Fibroblast of lung (primary cell): ENCODE measurements at places on chromosomes 4 and X.

- DNase-seq, result peak; percentile 76
Measured at GRCh38 chrX:54181202-54181953, 1.7 kb downstream of the FAM120C start.

DNA sequence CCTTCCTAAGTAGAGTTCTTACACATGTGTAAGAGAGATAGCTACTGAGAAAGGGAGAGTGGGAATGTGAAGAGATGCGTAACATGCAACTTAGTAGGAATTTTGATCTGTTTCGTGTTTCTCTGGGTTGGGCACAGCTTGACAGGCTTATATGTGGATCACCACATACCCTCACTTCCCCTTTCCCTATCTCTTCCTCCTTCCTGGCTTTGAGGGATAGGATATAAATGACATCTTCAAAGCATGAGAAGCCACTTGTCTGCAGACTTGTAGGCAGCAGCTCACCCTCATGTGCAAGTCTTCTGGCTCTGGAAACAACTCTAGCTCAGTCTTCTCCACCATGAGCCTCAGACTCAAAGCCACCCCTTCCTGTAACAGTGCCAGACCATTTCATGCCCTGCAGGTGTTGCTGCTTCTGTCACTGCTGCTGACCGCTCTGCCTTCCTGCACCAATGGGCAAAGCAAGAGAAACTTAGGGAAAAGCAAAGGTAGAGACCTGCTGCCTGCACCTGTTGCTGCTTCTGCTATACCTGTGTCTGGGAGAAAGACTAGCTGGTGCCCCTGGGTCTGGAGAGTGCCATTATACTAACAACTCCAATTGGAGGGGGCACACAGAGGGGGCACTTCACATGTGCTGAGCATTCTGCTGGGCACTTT is 5.4 kb upstream of the PF4V1 start:
- DNase-seq, result no peak

GRCh38 chr4:140084385-140084784 is 69.6 kb downstream of the MAML3 start:
- DNase-seq, result no peak

- no peak for DNase-seq
Measured at GRCh38 chrX:38636949-38637819, 75.8 kb downstream of the TSPAN7 start.

DNA sequence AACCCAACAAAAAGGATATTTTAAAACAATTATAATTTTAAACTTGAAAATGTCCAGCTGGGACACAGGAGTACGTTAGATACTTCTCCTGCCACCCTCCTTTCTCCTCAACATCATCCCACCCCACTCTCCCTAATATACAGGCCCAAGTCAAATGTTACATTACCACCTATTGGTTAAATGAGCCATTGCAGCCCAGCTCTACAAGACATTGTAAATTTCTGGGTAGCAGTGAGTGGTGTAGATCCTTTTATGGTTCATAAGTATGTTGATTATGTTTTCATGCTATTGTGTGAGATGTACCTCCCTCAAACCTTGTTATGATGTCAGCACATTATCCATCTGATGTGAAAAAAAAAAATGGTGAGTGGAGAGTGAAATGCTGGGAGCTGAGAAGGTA is 187.1 kb upstream of the BCOR start:
- DNase-seq, result no peak

DNA sequence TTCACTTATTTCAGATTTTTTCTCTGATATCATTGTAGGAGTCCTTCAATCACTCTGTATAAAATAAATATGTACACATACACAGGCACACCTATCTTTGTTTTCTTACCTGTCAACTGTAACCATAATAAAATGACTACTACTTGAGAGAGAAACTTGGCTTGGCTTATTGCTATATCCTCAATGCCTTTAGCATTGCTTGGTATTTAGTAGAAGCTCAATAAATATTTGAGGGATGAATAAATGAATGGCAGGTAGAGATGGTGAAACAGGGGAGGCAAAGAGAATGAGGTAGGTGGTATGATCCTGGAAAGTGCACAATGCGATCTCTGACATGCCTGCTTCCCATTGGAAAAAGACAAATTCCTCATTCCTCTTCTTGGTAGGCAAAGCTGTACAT is 21.8 kb upstream of the CXCL6 start:
- no peak for DNase-seq

- DNase-seq, result no peak
Measured at GRCh38 chrX:139680356-139680755, 27.6 kb downstream of the MCF2 start.

DNA sequence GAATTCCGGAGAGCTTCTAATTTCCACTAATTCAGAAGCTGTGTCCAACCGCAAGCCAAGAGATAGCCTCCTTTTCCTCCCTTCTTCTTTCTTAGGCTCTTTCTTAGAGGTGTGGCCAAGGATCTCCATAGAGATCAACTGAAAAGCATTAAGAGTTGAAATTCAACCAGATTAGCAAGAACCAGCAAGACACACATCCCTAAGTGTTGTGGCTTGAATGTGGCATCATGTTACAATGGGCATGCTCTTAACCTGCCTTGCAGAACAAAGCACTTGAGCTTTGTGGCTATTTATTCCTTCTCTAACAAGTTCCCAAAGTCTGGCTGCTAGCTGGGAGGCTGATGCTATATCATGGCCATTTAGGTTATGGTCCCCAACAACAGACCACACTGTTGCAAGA is 10.4 kb downstream of the ANOS1 start:
- DNase-seq, result no peak
